ENCODE measurements at places on chromosomes 2 and 18.

DNA sequence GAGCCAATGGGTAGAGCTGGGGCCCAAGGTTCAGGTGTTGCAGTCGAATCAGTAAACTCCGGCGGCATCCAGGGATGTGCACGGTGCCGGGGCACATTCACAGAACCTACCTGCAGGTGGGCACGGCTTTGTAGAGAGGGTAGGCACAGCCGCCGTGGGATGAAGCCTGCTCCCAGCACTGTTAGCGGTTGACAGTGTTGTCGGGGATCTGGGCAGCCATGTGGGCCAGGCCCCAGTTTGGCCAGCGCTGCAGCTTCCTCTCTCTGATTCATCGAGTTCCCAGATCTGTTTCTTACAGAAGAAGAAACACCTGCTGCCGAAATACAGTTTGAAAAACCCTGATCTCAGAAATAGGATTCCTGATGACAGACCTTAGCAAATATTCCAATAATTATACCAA is 274.8 kb downstream of the AGAP1 start:
- DNase-seq = no peak

- DNase-seq = no peak
Measured at GRCh38 chr2:48508461-48509124, 21.4 kb upstream of the STON1 start.

DNA sequence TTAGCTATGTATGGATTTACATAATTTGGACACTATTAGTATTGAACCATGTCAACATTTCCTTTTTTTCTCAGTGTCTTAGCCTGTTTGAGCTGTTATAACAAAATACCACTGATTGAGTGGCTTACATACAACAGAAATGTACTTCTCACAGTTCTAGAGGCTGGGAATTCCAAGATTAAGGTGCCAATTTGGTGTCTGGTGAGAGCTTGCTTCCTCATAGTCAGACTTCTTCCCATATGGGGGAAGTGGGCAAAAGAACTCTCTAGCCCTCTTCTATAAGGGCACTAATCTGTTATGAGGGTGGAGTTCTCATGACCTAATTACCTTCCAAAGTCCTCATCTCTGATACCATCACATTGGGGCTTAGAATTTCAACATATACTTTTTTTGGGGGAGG is 12.6 kb downstream of the ZNF804A start:
- DNase-seq = no peak

- DNase-seq = no peak
Measured at GRCh38 chr2:222208010-222208690, 90.6 kb downstream of the PAX3 start.

Measured in stimulated activated CD4-positive, alpha-beta T cell treated with anti-CD3 and anti-CD28 coated beads, Interleukin-1b, Interleukin-23, amount 100 ng/mL, for 1 hour (primary cell).